ENCODE measurements at places on chromosomes 5 and 9.

DNA sequence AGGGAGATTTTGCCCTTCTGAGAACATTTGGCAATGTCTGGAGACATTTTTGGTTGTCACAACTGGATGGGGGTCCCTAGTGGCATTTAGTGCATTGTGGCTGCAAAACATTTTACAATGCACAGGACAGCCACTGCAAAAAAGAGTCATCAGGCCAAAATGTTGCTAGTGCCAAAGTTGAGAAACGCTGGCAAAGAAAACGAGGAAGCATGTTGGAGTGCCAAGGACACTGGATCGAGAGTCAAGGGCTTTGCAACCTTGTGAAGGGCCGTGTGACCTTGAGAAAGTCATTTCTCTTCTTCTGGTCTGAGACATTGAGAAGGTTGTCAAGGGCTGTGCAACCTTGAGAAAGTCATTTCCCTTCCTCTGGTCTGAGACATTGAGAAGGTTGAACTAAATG, 45.7 kb upstream of the FRRS1L start:
- no peak for DNase-seq

DNA sequence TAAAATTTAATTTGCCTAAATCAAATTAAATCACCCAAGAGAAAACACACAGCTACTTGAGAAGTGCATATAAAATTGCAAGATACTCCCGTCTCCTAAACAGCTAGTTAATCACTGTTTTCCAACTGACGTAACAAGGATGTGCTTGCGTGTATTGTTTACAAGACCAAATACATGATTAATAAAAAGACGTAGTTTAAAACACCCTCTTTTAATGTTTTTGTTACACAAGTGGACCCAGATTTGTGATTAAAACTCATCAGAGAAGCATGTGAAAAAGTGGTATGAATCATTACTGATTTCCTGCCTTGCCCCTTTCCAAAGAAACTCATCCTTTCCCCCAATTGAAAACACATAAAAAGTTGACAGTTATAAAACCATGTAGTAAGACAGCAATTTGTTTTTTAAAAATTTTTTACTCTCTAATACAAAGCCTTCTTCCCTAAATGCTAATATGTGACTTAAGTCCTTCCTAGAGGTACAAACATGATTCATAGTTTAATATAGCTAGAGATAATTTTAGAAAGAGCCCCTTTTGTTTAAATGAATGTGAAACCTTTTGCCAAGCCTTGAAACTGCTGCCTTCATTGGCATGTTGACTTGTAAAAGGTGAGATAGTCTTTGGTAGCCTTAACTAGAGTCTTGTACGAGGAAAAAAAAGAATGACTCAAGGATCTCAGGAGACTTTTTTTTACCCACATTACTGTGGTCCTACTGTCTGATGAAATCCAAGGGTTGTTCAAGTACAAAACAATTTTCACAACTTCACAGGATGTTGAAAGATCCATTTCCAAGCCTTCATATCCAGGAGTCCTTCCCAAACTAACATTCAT, 61.4 kb upstream of the FST start:
- DNase-seq, result no peak

- peak; percentile 72 for DNase-seq
Measured at GRCh38 chr9:18442629-18443491, 31.1 kb upstream of the ADAMTSL1 start.

GRCh38 chr5:96651047-96651446, 11.1 kb upstream of the CAST start:
- DNase-seq, result no peak

DNA sequence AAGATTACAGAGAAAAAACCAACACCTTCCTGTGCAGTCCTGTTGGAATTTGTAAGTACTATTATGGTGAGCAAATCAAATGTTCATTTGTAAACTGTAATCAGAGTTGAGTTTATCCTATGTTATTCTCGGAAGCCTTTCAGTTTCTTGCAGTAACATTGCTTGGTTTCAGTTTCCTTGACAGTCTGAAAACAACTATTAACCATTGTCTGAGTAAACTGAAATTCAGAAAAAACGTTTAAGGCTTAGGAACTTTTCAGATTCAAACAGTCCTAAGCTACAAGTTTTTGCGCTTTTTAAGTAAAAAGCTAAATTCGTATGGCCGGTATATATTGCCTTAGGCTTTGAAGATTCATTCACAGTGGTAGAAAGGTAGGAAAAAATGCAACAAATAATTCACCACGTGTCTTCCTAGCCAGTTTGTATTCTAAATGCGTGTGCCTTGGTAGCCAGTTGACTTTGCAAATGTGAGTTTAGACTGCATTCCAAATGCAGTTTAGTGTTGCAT, 2.5 kb downstream of the GPBP1 start:
- DNase-seq, result no peak

GRCh38 chr9:21367957-21368356, at the start of gene IFNA13:
IFNA13 (minus strand) TSS chr9:21368057; CDS start chr9:21368010, 47 bp downstream.
- no peak for DNase-seq

GRCh38 chr5:72107131-72107900, at the start of gene MAP1B:
MAP1B (plus strand) TSS chr5:72107475; CDS start chr5:72107532, 57 bp downstream.
- peak; percentile 78 for DNase-seq

DNA sequence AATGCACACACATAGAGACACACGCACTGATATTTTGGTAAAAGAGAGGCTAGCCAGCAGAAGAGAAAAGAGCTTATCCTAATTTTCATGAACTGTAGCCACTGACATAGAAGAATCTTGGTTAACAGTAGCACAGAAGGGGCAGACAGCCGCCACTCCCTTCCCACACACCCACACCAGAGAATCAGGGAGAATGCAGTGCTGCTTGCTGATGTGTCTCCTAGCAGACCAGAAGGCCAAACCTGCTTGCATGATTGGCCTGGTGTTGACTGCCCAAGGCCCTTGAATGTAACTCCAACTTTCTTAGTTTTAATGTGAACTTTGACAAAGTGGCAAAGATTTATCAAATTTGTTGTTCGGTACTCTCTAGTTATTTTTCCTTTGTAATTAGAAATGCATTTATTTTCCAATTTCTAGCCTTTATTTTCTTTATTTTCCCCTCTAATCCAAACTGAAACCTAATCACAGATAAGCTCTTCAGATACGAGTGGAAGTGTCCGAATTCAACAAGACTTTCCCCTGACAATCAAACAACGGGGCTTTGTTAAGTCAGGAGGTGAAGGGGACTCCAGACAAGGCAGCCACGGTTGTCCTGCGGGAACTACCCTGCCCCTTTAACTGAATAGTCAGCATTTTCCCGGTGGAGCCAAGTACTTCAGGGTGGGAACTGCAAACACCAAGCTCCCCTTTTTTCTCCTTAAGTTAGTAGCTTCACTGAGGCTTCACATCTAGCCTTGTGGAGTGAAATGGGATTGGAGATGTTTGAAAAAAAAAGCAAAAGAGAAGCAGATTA, 81.9 kb upstream of the CTSL start:
- DNase-seq, result no peak

DNA sequence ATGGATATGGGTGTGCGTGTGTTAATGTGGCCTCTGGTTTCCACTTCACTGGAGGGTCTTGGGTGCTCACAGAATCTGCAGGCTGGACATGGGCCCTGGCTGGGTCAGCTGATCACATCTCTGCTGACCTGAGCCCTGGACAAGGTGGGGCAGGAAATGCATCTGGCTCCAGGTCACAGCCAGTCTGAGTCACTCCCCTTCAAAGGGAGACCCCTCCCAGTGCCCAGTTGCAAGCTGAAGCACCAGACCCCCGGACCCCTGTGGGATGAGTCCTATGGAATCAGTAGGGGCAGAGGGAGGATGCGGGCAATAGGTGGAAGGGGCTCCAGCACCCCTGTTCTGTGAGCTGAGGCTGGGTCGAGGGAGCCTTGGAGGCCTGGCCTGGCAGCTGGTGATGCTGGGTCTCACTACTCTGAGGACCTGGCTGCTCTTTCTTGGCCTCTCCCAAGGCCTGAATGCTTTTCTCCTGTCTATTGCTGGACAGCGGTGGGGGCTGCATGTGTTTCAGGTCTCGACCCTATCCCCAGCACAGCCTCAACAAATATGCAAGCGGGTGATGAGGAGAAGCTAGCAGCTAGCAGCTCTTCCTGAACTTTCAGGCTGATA, 54.5 kb downstream of the PHF2 start:
- DNase-seq, result no peak

DNA sequence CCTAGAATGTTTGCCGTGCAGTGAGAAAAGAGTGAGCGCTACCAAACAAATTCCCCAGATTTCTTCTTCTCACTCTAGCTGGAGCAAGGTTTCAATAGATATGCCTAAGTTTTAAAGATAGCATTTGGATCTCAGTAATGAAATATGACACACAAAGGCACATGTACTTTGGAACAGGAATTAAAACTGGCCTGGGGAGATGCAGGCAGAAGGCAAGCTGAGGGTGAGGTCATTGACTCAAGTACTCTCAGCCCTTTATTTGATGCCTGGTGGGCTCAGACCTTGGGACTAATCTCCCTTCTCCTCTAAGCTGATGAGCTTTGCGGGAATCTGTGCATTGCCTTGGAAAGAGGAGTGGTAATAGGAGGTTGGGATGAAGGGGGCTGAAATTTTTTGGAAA, 323.3 kb upstream of the SLC30A5 start:
- no peak for DNase-seq

- no peak for DNase-seq
Measured at GRCh38 chr9:116208417-116209232, 55.0 kb downstream of the PAPPA start.

DNA sequence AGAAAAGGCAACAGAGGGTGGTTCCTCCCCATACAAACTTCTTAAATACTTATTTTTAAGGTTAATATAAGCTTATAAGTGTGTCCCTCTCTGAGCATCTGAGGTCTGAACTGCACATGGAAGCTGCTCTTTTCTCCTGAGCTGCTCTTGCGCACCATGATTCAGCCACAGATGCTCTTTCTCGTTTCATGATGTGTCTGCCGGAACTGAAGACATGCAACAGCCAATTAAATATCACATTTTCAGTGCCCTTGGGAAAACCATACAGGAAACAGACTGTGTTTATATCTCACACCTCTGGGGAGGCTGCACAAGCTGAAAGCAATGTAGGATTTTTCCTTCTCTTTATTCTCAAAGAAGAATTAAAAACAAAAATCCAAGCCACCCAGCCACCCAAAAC, 96.8 kb upstream of the NREP start:
- no peak for DNase-seq

GRCh38 chr5:407801-408268, 35.1 kb upstream of the EXOC3 start:
- no peak for DNase-seq

GRCh38 chr5:133780619-133781280, 168.4 kb upstream of the FSTL4 start:
- no peak for DNase-seq

- DNase-seq, result no peak
Measured at GRCh38 chr9:110999379-110999778, 38.9 kb downstream of the LPAR1 start.

DNA sequence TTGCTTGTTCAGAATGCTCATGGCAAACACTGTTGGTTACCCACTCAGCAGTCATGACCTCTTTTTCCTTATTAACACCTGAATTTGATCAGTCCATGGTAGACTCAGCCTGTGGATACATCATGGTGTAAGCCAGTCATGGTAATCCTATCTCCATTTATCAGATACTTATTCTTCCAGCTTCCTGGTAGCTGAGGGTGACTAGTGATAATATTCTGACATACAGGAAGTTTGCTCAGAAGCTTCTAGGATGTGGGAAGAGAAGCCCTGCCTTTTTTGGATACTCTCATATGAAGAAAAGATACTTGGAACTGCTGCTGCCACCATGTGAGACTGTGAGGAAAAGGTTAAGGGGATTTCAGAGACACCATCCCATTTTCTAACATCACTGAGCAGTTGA, 7.3 kb downstream of the GDA start:
- DNase-seq, result no peak

GRCh38 chr9:18477121-18477660, 3.2 kb downstream of the ADAMTSL1 start:
- DNase-seq, result peak; percentile 17

DNA sequence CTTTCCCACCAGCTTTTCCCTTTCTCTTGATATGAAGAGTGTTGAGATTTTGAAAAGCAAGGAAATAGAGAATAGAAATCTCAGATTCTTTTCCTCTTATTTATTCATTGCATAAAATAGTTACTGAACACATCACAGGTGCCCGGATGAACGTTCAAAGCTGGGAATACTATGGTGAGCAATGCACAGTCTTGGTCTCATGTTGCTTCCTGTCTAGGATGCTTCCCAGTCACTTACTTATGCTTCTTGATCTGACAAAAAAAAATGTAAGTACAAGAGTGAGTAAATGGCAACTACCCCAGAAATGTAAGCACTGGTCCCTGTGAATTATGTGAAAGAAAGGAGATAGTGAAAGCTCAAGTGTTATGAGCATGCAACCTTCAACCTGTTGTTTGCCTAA, 153.5 kb upstream of the S1PR3 start:
- no peak for DNase-seq

GRCh38 chr9:130870491-130871381, 25.9 kb downstream of the QRFP start:
- peak; percentile 56 for DNase-seq

DNA sequence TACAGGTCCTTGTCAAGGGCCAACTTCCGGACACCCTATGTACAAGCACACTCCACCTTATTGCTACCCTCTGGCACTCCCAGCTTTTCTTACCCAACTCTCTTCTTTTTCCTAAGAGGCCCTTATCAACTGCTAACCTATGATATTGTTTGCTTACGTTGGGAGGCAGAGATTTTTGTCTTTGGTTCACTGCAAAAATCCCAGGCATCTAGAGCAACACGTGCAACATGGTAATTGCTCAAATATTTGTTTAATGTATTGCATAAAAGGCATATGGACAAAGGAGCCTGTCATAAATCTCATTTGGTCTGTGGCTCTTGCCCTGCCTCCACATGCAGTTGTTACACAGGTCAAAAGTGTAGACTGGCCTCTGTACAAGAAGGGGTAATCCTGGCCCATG, 35.8 kb upstream of the ATP10B start:
- no peak for DNase-seq

DNA sequence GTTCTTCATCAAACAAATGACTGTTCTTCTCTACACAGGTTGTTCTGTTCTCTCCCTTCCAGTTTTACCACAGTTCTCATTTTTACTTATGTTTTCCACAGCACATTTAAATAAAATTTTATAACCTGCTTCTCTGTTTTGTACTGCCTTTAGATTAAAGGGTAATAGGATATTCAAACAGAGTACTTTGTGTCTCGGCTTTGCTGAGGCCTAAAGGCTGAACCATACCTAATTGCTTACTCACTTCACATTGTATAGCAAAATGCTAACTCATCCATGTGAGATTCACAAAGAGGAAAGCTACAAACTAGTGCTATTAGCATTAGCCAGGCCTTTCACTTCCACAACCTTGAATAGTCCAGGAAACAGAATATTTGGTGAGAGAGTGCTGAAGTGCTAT, 200.3 kb downstream of the TRPM3 start:
- DNase-seq, result no peak
